ENCODE measurements at places on chromosomes 1 and 21. TPM values are rescaled to one million over a fixed set of nuclear protein-coding genes. Genes with fewer than 3 reads are reported as not detected.

DNA sequence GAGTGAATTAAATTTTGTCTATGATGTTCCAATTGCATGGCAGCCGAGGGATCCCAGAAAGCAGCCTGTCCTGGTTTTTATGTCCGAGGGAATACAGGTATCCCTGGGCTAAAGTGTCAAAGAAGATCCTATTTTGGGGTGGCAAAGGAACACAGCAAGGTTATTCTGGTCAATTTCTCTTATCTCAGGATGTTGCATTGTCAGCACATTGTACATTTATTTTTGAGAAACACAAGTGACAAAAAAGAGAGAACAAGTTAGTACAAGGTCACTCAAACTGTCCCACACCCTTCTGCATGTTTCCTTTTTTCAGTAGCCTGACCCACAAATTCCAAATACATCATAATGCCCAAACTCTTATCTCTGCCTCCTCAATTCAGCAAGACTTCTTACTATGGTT, 17.7 kb downstream of the RGS18 start:
- DNase-seq: no peak

DNA sequence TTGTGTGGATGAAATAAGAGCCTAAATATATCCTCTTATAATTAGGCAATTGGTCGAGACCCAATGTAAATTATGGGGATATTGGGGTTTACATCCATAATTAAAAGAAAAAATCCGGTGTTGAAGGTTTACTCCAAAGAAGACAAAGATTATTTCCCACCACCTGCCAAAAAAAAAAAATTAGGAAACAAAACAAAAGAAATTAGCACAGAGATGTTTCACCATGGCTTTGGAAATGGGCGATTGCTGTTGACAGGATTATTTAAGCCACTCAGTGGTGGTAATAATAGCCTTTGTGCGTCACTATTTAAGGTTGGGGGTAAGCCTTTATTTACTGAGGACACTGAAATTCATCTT, 585 bp upstream of the GLRX2 start:
- no peak for DNase-seq

GRCh38 chr1:8421721-8422120, 103.8 kb downstream of the SLC45A1 start:
- no peak for DNase-seq

Gene ITLN1
- not detected for polyA plus RNA-seq

DNA sequence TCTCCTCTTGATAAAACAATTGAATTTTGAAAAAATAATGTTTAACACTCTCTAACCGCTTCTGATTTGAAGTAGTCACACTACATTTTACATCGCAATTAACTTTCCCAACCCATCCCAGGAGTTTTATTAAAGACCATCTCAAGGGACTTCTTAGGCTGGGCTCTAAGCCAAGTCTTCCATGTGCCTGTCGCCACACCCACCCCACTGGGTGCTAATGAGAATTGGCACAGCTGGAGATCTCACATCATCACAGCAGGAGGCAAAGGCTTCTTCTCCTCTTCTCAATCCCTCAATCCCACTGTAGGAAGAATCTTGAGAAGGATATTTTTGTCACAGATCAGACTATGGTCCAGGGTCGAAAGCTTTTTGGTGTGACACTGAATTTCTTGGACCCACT, 328.9 kb downstream of the NUF2 start:
- no peak for DNase-seq

Gene RGS4
- polyA plus RNA-seq: 0.85 TPM

Gene RGS18
- 0.95 TPM for polyA plus RNA-seq

DNA sequence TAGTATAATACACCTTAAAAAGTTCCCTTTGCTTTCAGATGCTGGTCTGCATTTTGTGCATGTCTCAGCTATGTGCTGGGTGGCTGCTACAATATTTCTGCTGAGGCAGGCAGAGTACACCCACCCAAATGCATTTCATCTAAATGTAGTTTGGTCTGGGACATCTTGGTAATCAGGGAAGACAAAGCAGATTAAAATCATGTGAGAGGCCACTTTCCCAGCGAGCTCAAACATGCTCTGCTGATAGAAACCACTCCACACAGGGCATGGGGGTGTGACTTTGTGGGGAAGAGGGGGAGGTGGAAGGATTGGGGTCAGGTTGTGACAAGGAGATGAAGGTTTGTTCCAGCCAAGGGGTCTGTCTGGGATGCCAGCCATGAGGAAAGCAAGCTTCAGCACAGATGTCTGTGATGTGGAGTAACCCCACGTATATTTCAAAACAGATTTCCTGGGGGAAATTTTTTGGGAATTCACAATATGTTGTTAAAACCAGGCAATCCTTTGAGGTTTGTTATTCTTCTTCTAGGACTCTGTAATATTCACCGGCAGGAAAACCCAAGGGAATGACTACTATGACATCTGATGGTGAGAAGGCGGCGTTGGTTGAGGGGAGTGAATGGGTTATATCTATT, 255.1 kb upstream of the FGGY start:
- no peak for DNase-seq

- DNase-seq: no peak
These were observed 21.6 kb downstream of the PLPP3 start for GRCh38 chr1:56557746-56558145.

DNA sequence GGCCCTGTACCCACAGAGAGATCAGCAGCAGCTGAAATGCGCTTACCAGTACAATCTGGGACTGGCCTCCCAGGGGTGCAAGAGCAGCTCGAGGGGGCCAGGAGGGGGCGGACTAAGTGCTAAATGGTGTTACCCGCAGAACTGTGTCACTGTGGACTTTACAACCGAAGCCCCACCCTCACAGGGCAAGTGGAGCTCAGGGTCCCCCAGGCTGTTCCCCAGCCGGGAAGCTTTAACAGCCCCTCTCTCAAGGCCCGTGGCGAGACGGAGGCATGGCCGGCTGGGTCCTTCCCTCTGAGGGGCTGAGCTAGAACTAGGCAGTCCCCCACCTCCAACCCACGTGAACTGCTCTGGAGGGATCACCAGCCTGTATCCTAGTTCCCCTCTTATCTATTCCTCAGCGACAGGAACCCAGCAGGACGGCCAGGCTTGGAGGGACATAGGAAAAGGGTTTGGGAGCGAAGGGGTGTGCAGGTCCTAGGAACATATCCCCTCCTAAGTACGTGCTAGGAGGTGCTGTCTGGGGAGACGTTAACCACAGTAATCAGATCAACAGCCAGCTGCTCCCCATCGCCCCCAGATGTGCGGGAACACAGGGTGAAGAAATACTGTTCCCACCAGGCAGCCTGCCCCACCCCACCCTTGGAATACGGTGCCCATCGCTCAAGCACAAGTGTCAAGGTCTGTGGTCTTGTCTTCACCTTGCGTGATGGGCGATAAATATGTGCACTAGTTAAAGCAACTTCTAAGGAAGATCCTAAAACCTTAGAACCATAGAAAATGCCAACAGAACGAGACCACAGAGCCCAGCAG, 24.4 kb downstream of the ZBTB17 start:
- no peak for DNase-seq

GRCh38 chr21:20943561-20943997, 54.6 kb upstream of the NCAM2 start:
- no peak for DNase-seq

Gene KLHDC9
- polyA plus RNA-seq: 0.57 TPM

Gene C1orf141
- not detected for polyA plus RNA-seq

DNA sequence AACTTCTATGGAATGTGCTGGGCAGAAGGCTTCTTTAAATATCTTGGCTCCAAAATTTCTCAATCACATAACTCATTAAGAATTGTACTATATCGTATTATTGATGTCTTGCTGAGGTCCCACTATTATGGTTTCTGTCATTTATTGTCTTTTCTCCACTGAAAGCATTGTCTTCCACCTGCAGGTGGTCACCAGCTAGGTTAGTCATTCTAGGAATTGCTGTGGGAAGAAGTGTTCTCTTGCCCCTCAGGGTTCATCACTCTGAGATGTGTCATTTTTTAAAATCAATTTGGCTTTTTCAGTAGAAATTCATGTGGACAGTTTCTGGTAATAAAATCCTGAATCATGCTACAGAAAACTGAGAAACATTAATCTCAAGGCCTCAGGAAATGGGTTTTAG, 66.1 kb downstream of the NCAM2 start:
- no peak for DNase-seq

Gene LINGO4
- polyA plus RNA-seq: 0.47 TPM

Gene TIE1
- 42.5 TPM for polyA plus RNA-seq

DNA sequence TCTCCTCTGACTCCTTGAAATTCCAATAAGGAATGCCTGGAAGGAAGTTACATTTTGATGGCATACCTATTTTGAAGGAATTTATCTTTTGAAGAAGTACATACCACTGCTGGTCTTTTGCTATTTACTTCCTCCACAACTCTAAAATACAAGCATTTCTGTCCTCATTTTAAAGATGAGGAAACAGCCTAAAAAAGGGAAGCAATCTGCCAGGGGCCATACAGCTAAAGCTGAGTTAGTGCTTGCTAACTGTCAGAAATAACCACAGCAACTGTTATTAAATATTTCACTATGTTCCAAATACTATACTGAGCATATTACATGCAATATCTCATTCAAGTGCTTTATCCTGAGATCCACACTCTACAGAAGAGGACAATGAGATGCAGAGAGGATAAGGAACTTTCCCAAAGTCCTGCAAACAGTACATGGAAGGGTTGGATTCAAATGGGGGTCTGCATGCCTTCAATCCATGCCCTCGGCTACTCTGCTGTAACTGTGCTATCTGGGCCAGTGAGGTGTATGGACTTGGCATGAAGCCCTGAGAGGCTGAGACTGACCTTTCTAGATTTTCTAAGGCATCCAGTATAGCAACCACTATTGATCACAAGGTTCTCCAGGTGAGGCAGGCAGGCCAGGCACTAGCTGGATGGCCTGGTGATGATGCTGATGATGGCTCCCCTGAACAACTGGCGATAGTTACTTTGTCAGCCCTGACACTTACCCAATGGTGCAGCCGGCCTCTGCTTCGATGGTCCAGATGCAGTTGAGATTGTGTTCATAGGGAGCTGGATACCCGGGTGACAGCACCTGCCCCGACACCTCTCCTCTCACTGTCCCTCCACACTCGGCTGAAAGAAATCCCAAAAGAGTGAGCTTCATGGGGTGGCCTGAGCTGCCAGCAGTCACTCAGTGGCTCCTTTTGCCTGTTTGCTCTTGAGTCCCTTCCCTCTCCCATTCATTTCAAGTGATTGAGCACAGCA, 171.4 kb upstream of the HMGB4 start:
- no peak for DNase-seq

DNA sequence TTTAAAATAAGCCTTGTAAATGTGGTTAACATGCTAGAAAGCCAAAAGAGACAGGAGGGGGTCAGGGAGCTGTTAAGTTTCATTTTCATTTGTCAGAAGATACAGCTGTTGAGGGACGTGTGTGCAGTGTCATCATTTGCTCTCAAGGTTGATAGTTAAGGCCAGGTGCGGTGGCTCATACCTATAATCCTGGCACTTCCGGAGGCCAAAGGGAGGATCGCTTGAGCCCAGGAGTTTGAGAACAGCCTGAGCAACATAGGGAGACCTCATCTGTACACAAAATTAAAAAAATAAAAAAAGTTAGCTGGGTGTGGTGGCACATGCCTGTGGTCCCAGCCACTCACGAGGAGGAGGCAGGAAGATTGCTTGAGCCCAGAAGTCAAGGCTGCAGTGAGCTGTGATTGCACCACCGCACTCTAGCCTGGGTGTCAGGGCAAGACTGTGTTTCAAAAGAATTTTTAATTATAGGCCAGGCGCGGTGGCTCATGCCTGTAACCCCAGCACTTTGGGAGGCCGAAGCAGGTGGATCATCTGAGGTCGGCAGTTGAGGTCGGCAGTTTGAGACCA, 22.7 kb downstream of the ZBTB8OS start:
- no peak for DNase-seq

DNA sequence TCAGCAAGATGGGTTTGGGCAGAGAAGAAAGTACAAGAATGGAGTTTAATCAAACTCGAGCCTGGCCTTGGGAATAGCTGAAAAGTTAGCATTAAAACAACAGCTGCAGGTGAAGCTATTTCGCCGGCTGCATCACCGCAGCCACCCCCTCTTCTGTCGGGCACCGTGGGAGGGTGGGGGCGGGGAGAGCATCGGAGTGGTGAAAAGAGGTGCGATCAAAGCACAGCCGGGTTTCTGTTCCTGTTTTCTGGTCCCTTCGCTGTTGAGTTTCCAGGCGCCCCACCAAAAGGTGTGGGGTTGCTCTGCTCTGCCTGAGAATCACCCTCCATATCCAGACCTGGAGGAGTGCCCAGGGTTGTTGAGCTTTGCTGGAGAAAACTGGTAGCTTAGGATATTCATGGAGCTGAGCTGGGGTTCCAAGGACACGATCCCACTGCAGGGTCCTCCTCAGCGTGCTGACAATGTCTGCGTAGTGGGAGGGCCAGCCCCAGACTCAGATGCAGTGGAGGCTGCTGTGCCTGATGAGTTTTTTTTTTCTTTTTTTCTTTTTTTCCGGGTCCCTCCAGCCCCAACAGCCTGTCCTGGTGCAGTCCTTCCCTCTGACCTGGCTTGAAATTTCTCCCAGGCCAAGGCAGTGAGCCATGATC, 127.5 kb upstream of the C1orf174 start:
- no peak for DNase-seq

Measured in forelimb muscle (tissue), 1 donor.